Activated CD4-positive, CD25-positive, alpha-beta regulatory T cell treated with anti-CD3 and anti-CD28 coated beads, Interleukin-2, amount 50 U/mL, for 24 hours (primary cell): ENCODE measurements at places on chromosomes 11 and 22.

DNA sequence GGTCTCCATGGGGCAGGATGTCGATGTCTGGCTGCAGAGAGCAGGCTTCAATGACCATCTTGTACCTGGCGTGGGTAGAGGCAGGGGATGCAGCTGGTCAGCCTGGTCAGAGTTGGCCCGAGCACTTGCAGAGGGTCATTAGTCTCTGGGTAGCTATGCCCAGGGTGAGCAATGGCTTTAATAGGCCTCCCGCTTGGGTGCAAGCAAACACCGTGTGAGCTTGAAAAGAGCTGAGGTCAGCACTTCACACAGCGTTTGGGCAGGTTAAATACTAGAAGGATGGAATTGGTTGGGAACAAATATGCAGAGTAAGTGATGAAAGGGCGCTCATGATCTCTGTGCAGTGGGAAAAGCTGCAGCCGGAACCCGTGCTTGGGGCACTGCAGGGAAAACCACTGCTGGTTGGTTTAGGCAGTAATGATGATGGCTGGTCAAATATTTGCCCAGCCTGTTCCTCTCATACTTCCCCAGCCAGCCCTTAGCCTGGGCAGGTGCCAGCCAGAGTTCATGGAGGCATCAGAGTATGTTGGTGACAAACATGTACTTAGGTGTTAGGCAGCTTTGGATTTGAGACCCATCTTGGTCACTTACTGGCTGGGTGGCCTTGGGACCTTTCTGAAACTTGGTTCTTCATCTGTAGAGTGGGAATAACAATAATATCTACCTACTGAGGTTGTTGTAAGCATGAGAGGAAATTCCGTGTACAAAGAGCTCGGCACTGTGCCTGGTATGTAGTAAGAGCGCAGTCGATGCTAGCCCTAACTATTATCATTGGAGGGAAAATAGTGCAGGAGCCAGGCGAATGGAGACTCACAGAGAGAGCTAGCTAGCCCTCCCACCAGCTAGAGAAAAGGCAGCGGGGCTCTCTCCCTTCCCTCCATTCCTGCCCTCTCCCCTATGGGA lies 25.2 kb upstream of the KCNJ11 start:
- ATAC-seq: no peak

DNA sequence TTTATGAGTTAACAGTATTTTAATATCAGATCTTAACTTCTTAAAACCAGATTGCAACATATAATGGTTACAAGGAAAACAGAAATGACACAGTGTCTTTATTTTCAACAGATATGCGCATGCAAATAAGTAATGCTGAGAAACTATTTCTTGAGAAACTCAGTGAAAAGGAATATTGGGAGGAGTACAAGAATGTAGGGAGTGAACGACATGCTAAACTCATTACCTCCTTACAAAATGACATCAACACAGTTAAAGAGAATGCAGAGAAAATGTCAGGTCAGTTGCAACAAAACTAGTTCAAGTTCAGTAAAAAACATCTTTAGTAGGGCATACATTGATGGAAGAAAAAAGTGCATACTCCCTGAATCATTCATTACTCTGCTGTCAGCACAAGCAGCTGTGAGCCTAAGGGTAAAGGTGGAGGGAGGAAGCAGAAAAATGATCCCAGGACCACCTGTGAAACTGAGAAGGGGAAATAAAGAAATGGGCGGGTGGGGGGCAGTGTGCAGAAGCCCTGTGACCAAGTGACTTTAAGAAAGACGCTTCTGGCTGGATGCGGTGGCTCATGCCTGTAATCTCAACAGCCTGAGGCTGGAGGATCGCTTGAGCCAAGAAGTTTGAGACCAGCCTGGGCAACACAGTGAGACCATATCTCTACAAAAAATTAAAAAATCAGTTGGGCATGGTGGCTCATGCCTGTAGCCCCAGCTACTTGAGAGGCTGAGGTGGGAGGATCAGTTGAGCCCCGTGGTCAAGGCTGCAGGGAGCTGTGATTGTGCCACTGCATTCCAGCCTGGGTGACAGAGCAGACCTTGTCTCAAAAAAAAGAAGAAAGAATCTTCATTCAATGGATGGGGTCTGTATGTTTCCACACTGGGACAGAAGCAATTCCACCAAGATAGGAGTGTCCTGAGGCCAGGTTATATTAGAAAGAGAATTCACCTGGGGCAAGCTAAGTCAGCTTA lies 31.2 kb downstream of the CCDC83 start:
- ATAC-seq: no peak

DNA sequence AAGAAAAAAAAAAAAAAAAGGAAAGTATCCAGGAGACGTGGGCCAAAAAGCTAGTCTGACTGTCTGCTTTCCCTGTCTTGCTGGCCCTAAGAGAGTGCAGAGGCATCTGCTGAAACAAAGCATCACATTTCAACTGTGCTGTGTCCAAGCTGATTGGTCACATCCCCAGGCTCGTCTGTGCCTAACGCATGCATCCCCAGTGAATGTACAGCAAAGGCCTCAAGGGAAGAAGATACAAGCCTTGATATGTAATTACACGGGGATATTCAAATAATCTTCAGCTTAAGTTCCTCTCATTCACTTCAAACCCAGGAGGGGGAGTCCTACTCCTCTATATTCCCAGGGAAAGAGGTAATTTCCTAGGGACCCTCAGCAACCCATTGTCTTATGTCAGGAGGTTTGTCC lies 5.4 kb upstream of the SORL1 start:
- ATAC-seq: no peak

- no peak for ATAC-seq
Measured at GRCh38 chr11:78038697-78039313, 15.7 kb upstream of the KCTD14 start.

DNA sequence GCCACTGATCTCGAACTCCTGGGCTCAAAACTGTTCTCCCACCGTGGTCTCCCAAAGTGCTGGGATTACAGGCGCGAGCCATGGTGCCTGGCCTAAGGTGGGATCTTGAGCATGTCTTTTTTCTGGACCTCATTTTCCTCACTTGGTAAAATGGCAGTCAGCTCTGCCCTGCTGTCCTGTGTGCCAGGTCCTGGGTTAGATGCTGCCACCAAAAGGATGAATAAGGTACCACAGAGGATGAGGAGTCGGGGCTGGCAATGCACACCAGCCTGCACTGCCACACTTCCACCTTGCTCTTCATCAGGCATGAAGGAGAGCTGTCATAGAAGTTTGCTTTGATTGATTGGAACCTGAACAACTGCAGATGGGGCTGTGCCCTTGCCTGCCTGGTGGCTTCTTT lies 32.3 kb downstream of the ACO2 start:
- peak; percentile 51 for ATAC-seq

GRCh38 chr11:20363149-20363499 lies 390 bp upstream of the HTATIP2 start:
- ATAC-seq: no peak

DNA sequence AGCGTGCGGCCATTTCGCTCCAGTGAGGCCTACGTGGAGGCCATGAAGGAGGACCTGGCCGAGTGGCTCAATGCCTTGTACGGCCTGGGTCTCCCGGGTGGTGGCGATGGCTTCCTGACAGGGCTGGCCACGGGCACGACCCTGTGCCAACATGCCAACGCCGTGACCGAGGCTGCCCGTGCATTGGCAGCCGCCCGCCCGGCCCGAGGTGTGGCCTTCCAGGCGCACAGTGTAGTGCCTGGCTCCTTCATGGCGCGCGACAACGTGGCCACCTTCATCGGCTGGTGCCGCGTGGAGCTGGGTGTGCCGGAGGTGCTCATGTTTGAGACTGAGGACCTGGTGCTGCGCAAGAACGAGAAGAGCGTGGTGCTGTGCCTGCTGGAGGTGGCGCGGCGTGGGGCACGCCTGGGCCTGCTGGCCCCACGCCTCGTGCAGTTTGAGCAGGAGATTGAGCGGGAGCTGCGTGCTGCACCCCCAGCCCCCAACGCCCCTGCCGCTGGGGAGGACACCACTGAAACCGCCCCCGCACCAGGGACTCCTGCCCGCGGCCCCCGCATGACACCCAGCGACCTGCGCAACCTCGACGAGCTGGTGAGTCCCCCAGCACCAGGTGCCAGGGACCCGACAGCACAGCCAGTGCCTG lies 1.8 kb downstream of the GAS2L1 start:
- ATAC-seq: no peak

DNA sequence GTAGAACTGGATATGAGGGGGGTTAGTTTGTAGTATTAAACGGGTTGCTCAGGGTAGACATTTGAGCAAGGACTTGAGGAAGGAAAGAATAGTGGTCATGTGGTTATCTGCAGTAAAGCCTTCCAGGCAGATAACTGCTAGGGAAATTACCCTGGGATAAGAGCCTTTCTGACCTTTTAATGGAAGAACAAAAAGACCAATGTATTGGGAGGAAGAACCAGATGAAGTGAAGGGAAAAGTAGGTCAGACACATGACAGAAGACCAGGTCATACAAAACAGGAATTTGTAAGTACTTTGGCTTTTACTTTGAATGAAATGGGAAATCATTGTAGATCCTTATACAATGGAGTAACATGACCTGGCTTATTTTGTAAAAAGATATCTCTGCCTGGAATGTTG lies 241.9 kb upstream of the CTSC start:
- ATAC-seq: no peak

DNA sequence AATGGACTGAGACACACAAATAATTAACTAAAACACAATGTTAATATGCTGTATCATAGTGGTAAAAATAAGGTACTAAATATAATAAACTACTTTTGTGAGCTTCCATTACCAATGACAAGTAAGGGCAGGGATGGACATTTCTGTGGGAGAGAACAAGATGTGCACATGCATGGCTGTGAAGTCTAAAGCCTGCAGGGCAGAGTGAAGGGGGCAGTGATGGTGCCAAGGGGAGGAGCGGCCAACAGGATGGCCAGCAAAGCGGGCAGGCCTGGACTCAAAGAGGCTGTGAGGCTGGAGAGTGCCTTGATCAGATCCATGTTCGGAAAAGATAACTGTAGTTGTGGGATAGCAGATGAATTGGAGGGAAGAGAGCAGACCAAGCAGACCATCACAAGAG lies 12.5 kb downstream of the DESI1 start:
- ATAC-seq: no peak

DNA sequence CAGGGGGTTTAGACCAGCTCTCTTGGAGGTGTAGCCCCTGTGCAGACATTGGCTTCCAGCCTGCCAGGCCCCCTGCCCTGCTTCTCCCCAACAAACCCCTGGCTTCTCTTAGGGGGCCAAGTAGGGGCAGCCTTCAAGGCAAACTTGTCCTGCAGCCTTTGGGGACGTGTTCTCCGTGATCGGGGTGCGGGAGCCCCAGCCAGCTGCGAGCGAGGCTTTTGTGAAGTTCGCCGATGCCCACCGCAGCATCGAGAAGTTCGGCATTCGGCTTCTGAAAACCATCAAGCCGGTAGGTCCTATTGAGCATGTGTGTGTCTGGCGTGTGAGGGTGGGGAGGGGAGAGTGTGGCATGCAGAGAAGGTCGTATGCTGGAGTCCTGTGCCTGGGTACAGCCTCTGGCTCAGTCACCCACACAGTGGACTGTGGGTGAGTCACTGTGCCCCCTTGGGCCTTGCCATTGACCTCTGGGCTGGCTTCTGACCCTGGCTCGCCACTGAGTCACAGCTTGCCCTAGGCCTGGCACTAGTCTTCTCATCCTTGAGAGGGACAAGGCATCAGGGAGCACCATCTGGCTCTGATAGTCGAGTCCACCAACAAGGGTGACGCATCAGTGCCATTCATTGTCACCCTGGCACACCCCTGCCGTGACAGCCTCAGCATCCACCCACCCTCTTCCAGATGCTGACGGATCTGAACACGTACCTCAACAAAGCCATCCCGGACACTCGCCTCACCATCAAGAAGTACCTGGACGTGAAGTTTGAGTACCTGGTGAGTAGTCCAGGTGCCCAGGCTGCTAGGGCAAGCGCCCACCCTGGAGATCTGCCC lies 11.4 kb downstream of the SLC16A8 start:
- no peak for ATAC-seq

DNA sequence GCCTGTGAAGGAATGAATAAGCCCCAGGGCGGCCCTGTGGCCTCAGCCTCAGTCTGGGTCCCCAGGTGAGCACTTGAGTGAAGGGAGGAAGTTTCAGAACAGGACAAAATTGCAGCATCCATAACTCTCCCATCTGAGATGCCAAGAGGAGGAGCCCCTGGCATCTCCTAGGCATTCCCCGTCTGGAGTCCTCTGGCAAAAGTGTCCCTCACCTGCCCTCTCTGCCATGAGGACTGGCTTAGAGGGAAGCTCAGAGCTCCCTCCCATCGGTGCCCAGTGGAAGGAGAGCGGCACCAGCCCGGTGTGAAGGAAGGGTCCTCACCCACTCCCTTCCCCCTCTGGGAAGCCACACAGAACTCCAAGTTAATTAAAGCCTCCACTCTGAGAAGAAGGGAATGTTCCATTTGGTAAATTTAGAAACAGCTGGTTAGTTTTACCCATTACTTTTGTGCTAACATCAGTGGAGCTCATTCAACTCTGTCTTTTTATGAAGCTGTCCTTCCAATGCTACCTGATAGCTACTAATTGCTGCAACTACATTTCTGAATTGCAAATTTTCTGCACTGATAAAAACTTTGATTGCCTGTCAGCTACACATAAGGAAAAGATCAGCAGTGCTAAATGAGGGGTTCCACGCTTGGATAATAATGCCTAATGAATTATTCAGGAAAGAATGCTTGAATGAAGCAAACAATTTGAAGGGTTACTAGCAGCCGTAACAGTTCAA lies 123.3 kb upstream of the RCN1 start:
- no peak for ATAC-seq

DNA sequence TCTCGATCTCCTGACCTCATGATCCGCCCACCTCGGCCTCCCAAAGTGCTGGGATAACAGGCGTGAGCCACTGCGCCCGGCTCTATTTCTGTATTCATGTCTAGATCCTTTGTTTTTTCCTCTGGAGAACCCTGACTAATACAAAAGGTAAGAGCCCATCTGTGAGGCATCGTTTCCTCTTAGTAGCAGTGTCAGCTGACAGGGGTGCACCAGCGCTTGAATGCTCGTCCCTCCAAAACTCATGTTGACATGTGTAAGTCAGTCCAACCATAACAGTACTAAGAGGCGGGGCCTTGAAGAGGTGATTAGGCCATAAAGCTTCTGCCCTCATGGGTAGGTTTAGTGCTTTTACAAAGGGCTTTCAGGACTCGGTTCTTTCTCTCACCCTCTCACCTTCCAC lies 470.1 kb upstream of the B3GAT1 start:
- ATAC-seq: no peak

DNA sequence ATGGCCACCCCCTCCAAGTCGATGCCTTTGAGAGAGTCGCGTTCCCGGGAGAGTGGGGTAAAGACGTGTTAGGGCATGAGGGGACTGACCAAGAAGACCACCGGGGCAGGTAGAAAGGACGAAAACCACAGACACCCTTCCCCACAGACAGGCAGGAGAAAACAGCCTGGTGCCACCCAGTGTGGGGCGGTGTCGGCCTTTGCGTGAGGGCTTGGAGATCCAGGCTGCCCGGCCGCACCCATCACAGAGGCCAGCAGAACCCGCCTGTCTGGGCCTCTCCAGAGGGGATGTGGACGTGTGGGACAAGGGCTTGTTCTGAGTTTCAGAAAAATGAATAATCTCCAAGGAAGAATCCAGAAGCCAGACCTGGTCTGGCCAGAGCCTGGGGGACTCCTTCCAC lies 30.8 kb downstream of the DAGLA start:
- ATAC-seq: no peak

- ATAC-seq: peak; percentile 72
Measured at GRCh38 chr22:22342697-22343580, 98.4 kb downstream of the VPREB1 start.
